ENCODE measurements at places on chromosomes 4 and X.
A peak's percentile ranks its signal among the peaks of the same experiment; 100 is the strongest.

GRCh38 chr4:148834804-148835631, 392.8 kb upstream of the NR3C2 start:
- DNase-seq: no peak

- no peak for DNase-seq
These were observed 97.8 kb upstream of the USP9X start for GRCh38 chrX:40987413-40987812.

DNA sequence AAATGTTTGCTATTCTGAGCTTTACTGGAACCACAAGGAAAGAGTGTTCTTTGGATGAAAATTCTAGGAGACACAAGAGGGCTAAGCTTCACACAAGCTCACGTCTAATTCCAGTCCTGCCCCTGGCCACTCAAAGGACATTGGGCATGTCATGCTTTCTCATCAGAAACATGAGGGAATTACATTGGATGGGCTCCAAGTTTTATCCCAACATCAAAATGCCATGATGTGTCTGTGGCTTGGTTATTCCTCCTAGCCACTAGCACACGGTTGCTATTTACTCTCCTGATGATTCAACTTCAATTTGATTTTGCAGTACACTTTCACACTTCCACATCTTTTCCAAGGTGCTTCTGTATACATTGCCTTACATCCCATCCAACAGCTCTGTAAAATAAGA, 149.6 kb upstream of the FAM9B start:
- no peak for DNase-seq

- peak; percentile 7 for DNase-seq
These were observed 6.0 kb upstream of the NEXMIF start for GRCh38 chrX:74931214-74931613.

GRCh38 chrX:85004255-85004654, 578 bp downstream of the APOOL start:
- DNase-seq: peak; percentile 38

DNA sequence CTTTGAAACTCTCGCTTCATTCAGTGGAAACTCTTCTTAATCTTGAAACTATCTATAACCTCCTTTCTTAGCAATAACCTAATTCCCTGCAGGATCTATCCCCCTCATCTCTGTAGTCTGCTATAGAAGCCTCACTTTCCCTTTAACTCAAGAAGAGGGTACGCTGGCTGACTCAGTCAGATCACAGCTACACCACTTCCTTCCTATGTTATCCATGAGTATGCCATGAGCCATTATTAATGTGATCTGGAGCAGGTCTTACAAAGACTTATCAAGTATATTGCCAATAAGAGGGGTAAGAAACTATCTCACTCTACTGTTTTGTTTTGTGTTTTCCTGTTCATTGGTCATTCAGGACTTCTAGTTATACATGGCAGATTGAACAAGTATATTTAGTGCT, 165.3 kb downstream of the PJA1 start:
- DNase-seq: peak; percentile 1

DNA sequence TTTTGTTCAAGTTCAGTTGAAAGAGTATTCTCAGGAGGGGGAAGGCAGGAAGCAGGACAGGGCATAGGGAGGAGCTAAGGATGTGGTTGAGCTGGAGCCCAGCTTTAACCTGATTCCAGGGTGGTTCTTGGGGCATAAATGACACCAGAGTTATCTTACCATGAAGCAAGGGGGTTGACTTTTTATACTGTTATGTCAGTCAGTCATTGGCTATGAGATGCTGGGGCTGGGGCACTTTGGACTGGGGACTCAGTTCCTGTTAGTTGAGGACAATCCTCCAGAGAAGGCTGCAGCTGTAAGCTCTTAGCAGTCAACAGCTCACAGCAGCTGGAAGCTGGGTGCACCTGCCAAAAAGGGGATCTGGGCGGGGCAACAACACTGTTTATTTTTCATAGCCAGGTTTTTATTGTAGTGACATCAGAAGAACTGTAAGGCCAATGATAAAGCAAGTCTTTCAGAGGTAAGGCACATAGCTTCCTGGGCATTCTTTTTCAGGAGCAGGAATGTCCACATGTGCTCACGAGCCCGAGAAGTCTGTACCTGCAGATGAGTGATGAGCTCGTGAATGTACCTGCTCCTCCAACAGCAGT, 78.5 kb downstream of the MID1IP1 start:
- no peak for DNase-seq

DNA sequence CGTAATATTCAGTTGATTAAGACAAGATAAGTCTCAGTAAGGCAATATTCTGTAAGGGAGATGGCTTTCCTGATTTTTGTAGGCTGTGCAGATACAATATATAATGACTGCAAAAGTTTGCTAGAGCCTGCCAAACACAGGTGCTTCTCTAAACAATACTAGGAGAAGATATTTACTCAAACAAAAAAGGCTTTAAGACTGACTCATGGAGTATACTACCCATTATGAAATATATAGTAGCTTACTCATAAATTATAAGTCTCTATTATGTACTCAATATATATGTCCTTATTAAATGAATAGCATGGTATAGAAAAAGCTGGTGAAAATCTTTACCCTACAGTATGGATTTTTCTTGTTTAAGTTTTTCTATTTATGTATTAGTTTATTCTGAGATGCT, 93.2 kb upstream of the IL15 start:
- DNase-seq: no peak

- no peak for DNase-seq
These were observed 77.6 kb downstream of the CCKAR start for GRCh38 chr4:26412381-26413372.

All from RKO (cell line).